ENCODE measurements at places on chromosomes 3 and 15.

DNA sequence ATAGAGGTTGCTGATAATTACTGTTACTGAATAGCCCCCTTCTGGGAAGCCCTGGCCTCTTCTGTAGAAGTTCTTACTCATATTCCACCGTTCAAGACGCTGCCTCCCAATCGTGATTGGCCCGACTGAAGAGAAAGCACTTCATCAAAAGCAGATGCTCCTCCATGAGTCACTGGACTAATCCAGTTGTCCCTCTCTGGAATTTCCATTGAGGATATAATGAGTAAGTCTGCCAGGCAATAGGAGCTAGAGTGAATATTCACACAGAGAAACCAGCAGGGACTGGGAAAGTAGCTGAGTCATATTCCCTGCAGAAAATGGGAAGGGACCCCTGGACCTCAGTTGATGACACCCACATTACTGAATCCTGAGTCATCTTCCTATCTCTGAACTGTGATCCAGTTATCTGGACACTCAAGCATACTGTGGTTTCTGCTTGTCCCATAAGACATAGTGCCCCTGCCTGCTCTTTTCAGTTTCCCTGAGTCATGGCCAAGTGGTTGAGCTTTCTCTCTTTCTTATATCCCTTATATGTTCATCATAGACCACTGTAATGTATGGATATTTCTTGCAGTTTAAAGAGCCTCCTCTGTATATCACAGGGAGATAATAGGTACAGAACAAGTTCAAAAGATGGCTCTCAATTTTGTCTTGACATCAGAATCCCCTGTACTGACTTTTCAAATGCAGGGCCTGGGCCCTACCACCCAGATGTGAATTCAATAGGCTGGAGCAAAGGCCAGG is 151.2 kb upstream of the CDIN1 start:
- no peak for DNase-seq

DNA sequence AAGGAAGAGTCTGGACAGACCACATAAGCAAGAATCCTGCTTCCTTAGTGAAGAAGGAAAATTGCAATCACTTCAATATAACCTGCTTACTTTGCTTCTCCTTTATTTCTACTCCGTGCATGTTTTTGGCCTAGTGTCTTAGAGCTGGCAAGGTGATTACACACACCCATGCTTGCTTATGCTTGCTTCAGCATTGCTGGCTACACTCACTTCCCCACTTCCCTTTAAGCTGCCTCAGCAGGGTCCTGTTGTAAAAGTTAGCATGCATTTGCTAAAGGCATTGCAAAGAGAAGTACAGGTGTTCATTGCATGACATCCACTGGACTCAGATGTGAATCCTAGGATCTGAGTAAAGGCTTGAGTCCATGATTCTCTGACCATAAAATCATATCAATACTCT is 47.5 kb upstream of the STT3B start:
- DNase-seq, result no peak

- no peak for DNase-seq
These were observed 70.6 kb upstream of the RAD18 start for GRCh38 chr3:9033867-9034266.

- no peak for DNase-seq
These were observed 15.9 kb downstream of the MYZAP start for GRCh38 chr15:57607570-57608000.

GRCh38 chr3:190013943-190014924 is 106.5 kb downstream of the P3H2 start:
- no peak for DNase-seq

DNA sequence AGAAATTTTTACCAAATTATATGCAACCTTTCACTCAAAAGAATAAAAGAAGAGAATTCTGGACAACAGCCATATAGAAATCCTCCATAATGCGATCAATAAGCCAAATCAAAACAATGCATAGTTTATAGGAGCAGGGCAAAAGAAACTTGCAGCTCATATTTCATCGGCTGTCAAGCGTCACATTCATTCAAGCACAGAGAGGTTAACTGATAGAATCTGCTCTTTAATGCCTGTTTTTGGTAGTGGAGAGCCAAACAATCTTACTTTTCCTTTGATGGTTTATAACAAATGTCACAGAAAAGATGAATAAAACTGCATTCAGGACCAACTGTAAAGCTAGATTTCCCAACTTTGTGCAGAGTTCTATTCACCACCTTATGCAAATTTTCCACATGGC is 35.4 kb downstream of the PRTG start:
- DNase-seq, result no peak
